ENCODE measurements at places on chromosomes 11 and 22.

DNA sequence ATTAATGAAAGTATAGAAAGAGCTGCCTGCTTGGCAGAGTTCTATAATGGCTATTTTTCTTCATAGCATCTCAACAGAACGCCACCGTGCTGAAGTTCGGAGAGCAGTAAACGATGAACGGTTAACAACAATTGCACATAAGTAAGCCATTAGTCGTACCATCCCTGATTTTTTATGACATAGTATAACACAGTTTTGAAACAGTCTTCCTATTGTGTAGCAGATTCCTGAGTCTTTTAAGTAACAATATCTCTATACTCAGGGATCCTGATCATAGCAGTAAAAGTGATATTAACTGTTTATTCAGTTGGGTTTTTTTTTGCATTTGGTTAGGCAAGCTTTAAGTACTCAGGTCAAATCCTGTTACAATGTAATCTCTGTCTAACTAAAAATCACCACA, 8.4 kb downstream of the EMSY start:
- DNase-seq: no peak

- DNase-seq: no peak
Measured at GRCh38 chr11:17774232-17775034, 39.9 kb downstream of the KCNC1 start.

- no peak for DNase-seq
Measured at GRCh38 chr11:124036666-124037065, 4.5 kb downstream of the OR10G7 start.

- no peak for DNase-seq
Measured at GRCh38 chr11:115665958-115666357, 161.7 kb upstream of the CADM1 start.

DNA sequence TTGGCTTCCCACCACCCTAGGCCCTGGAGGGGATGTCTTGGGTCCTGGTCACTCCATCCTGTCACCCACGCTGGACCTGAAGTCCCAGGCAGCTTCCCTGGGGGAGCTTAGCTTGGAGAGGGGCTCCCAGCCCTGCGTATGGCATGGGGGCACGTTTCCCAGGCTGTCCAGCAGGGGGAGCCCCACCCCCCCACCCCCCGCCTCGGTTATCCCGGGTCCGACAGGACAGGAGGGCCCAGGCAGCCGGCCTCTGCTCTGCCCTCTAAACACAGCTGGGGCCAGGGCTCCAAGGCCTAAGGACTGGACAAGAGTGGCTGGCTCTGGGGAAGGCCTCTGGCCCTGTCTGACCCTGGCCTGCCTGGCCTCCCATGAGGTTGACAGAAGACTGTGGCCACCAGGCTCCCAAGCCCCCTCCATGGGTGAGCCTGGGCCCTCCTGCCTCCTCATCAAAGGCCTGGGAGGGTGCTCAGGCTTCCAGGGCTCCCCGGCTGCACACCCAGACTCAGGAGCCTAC, 104.8 kb downstream of the NECTIN1 start:
- no peak for DNase-seq

- no peak for DNase-seq
Measured at GRCh38 chr11:94150704-94151685, 22.4 kb downstream of the PANX1 start.

- no peak for DNase-seq
Measured at GRCh38 chr11:77467233-77467632, 6.7 kb downstream of the PAK1 start.

DNA sequence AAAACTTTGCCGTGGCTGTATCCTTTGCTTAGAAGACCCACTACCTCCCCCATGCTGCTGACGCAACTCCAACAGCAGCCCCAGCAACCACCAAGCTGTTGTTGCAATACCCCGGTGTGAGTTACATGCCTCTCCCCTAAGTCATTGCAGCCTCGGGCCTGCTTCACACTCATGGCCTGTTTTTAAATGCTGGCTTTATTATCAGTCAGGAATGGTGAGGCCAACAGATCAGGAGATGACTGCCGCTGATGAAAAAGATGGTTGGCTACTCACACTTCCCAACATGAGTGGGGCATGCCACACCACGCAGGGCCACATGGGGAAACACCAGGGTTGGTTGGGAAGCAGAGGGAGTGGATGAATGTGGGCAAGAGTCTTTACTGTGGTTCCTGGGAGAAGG, 171.5 kb upstream of the SYT13 start:
- no peak for DNase-seq

DNA sequence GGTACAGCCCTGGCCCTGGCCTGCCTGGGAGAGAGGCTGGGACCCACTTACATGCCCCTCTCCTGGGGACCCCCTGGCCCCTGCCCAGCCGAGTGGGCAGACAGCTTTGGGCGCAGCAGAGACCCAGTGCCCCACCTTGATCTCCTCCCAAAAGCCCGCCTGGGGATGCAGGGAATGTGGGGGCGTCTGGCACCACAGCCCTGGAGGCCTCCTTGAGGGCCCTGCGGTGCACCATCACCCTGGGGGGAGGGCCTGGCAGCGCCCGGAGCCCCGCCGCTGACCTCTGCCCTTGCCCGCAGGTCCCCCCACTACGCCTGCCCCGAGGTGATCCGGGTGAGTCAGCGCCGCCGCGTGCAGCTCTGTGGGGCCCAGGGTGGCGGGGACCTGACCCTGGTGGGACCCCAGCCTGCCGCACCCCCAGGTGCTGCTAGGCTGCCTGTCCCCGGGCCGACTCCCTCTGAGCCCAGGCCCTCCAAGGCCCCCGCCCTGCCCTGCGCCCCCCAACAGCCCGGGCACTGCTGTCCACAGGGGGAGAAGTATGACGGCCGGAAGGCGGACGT, 43.7 kb downstream of the MOB2 start:
- DNase-seq: no peak

DNA sequence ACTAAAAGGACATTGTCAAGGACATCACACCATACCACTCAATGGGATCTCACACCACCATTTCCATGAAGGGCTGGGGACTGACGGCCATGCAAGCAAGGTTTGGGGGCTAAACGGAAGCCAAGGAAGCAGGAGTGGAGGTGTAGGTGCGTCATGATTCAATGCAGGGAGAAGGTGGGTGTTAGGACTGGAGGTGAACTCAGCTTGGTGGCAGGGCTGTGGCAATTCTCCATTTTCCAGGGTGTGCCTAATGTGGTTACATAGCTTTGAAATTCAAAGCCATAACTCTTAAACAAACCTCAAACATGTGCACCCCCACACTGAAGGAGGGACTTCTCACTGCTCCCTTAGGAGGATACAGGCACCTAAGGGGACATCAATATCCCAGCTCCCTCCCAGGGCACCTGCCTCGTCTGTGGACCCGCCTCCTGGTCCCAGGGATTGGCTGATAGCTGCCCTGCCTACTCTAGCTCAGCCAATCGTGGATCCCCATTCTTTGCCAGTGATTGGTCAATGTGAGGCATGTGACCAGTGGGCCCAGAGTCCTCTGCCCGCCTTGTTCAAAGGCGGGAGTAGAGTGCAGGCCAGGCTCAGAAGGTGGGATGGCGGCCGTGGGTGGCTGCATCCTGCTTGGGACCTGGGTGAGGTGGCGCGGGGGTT, 64.6 kb downstream of the CTTN start:
- no peak for DNase-seq

DNA sequence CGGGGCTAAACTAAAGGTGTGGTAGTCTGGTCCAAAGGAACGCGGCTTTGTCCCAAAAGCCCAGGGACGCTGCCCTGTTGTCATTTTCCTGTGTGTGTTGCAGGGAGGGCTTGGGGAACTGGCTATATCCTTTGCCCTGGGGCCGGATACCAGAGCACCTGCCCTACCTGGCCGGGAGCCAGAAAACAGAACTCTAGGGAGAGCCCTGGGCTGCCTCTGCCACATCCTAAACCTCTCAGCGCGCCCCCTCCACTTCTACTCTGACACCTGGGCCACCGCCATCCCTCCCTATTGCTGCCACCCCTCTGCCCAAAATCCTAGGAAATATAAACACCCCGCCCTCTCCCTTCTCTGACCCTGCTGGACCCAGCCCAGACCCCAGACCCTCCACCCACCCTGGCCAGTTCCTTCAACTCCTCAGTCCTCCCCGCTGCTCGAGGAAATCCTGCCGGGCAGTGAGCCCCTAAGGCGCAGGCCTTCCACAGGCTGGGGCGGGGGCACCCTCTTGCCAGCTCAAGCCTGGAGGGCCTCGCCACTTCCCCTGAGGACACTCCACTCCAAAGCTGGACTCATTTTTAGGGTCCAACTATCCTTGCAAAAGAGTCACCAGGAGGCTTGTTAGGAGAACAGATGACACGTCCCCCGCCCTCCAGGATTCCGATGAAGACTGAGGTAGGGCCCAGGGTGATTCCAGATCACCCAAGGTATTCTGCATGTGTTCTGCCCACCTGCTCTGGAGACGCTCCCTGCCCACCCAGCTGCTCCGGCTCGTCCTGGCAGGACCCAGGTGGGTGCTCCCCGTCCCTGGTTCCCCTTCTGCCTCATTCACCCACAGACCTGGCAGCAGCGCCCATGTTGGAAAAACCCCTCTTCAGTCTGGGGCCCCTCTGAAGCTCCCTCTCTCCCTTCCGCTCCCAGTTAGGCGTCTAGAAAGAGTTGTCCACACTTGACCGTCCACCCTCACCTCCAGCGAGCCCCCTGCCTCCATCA, 12.2 kb downstream of the KCTD17 start:
- no peak for DNase-seq

- peak; percentile 1 for DNase-seq
Measured at GRCh38 chr11:107916671-107917241, 11.5 kb upstream of the RAB39A start.

- no peak for DNase-seq
Measured at GRCh38 chr22:23565305-23565914, 14.7 kb downstream of the IGLL1 start.

DNA sequence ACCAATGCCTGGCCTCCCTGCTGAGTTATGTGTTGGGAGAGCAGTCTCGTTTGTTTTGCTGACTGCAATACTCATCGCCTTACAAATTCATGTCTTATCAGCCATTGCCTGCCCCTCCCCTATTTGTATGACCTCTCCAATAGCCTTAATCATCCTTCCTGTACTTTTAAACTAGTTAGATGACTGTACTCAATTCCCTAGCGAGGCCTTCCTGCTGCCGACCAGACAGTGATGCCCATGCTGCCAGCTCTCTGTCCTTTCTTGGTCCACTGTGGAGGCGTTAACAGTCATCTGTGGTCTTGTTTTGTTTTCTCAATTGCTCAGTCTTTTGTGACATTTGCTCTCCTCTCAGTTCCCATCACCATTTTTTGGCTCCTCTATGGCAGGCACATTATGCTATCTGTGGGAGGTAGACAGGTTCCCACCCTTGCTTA, 20.3 kb upstream of the YPEL1 start:
- no peak for DNase-seq

- DNase-seq: no peak
Measured at GRCh38 chr22:41524809-41525449, 19.3 kb downstream of the POLR3H start.

GRCh38 chr11:22690871-22691270, 24.5 kb downstream of the GAS2 start:
- DNase-seq: no peak

DNA sequence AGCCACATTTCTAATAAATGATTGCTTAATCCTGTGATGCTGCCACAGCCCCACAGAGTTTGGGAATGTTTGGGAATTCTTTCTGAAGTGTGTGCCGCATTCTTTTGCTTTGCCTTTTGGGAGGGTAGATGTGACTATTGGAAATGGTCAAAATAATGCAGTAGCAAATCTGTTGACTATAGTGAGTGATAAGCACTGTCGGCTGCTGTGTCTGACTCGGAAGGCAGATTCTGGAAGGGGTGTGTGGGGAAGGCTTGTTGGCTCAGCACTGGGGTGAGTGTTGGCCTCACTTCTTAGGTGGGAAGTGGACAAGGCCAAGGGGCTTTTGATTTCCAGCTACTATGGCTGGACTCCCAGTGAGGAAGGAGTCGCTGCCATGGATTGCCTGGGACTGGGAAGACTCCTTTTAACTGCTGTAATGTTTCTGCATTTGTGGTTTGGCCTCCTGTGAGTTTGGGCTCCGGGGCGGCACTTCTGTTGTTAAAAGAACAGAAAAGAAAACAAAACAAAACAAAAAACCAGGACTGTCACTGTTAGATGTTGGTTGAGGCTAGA, 20.1 kb downstream of the ZBTB16 start:
- no peak for DNase-seq

GRCh38 chr11:76794371-76795289, 11.5 kb downstream of the TSKU start:
- DNase-seq: no peak

- DNase-seq: no peak
Measured at GRCh38 chr11:71999798-72000197, 1.1 kb downstream of the IL18BP start.

GRCh38 chr11:86193297-86194095, 51.1 kb upstream of the EED start:
- peak; percentile 49 for DNase-seq

DNA sequence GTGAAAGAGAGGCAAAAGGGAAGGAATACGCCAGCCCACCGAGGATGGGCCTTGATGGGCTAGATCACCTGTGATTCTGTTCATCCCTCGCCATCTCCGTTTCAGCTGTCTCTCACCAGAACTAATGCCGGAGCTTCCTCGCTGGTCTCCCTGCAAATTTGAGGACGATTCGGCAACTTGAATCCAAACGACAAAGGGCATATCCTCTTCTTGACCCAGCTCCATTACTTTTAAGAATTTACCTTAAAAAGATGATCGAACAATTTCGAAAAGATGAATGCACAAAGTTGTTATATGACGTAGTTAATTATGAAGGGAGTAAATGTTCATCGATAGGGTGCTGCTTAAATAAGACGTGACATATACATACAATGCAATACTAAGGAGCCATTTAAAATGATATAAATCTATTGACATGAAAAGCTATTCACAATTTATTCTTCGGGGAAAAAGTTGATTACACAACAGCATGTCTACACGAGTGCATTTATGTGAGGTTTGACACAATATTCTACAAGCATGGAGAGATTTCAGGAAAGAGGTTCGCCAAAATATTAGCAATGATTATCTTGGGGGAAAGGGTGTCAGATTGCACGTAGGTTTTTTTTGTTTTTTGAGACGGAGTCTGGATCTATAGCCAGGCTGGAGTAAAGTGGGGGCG, 937 bp upstream of the FAM168A start:
- no peak for DNase-seq

- DNase-seq: no peak
Measured at GRCh38 chr11:114307524-114308203, 11.5 kb downstream of the NNMT start.

DNA sequence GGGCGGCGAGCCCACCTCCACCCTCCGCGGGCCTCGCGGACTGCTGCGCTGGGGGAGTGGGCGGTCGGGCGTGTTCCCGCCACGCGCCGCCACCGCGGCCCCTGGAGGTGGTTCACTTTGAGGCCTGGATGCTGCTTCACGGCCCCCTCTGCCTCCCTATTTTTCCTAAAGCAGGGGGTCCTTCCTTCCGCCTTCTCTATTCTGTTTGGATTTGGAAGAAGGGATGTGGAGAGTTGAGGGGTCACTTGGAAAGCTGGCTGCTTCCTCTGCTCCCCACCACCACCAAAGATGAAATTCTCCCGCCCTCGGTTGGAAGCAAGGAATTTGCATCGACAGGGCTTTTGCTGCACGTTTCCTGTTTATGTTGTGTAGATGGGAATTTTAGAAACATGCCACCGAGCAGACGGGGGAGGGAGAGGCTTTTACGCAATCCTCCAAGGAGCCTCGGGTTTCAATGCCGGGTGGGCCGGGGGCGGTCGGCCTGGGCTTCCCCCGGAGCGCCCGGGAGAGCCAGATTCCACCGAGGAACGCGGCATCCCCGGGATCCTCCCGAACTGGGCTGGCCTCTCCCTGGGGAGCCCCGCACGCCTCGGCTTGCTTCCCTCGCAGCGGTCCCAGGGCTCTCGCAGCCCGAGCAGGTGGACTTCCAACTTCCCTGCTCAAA, 403 bp upstream of the SBF2 start:
- no peak for DNase-seq

- no peak for DNase-seq
Measured at GRCh38 chr22:49901457-49901856, 16.8 kb downstream of the ALG12 start.

All from hypothalamus (tissue), 51 donors.